Activated CD4-positive, alpha-beta T cell treated with anti-CD3 and anti-CD28 coated beads for 4 hours (primary cell): ENCODE measurements at places on chromosomes 1 and 21.

- DNase-seq: no peak
Measured at GRCh38 chr1:218209351-218209861, 75.7 kb upstream of the RRP15 start.

DNA sequence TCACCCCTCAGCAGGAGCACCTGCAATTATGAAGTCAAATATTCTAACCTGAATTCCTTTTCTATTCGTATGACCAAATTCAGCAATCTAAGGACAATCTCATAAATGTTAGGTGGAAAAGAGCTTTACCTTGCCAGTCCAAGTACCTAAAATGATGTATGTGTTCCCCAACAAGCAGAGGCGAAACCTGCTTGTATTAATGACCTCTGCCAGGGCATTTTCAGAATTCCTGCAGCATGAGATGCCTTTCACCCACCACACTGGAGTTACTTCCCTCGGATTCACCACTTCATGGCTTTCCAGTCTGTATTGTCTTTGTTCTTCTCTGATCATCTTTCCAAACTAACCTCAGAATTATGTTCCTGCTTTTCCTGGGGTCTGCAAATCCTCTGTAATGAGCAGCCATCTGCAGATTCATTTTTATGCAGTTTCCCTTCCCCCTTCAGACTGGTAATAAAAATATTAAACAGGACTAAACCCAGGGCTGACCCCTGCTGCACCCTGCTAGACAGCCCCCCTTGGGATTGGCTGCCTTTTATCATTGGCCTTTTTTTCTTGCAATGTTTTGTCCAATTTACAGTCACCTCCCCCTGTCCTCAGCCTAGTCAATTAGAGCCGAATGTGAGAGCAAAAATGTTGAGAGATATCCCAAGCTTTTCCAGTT is 26.6 kb upstream of the CASQ2 start:
- no peak for DNase-seq

GRCh38 chr1:203796236-203796605 is 798 bp downstream of the ZBED6 start:
- no peak for DNase-seq

DNA sequence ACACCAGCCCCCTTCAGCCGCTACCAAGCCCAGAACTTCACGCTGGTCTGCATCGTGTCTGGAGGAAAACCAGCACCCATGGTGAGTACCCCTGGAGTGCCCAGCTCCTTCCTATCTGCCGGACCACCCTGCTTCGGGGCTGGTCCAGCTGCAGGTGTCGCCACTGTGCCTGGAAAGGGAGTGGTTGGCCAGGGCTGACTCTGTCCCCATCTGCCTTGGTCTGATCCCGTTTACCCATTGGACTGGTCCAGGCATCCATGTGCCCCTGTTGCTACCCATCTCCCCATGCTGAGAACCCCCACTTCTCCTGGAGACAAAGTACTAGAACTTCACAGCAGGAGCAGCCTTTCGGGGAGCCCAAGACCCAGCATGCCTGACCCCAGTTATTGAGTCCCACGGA is 118.6 kb upstream of the KLHDC7A start:
- no peak for DNase-seq

DNA sequence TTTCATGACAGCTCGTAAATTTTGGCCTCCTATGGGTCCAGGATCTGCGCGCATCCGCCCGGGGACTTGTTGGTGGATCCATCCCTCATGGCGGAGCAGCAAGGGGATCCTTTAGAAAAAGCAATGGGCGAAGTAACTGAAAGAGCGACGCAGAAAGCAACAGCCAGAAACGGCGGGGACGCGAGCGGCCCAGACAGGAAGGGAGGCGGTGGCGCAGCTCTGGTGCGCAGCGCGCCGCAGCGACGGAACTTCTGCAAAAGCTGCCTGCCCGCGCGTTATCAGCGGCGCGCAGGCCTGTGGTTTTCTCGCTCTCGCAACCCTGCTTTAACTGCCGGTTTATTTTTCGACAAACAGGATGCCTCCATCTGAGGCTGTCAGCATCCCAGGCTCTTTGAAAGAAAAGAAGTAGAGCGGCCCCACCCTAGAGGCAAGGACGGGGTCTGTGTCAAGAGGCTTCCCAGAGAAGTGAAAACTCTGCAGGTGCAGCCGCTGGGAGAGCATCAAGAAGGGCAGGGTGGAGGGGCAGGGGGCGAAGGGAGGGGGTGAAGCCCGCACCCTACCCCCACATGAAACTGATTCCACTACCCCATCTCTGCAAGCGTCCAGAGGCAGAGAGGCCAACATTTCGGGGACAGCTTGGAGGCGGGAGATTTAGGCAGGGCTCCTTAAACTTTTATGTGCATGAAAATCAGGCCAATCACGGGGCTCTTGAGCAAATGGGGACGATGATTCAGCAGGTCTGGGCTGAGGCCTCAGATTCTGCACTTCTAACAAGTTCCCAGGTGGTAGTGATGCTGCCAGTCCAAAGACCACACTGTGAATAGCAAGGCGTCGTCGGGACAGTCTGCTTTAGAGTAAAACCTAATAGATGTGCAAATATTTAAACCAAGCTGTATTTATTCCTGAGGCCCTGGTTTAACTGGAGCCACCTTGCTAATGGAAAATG is 22.2 kb downstream of the RUNX1 start:
- DNase-seq: peak; percentile 78

- DNase-seq: no peak
Measured at GRCh38 chr21:26776310-26777021, 68.7 kb downstream of the ADAMTS1 start.

DNA sequence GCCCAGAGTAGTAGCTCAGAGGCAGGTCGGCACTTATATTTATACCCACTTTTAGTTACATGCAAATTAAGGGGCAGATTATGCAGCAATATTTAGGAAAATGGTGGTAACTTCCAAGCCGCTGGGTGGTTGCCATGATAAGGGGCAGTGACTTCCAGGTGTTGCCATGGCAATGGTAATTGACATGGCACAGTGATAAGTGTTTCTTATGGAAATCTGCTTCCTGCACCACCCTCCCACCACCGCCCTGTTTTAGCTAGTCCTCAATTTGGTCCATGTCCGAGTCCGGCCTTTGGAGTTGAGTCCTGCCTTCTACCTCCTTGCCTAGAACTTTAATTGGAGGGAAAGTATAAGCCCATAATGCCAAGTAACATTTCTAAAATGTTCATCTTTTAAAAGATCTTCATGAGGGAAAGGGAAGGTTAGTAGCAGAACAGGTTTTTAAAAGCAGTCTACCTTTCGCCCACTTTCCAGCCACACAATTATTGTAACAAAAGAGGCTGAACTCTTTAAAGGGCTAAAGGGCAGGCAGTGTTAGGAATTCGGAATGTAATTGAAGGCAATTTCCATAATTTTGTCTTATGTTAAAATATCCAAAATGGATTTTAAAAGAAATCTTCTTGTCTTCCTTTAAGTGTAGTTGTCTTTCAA is 21.7 kb downstream of the ZBTB8B start:
- no peak for DNase-seq
